Liver (tissue), 10 donors: ENCODE measurements at places on chromosomes 11 and 22.

- DNase-seq: no peak
These were observed 58.4 kb downstream of the PPFIBP2 start for GRCh38 chr11:7572001-7572712.

DNA sequence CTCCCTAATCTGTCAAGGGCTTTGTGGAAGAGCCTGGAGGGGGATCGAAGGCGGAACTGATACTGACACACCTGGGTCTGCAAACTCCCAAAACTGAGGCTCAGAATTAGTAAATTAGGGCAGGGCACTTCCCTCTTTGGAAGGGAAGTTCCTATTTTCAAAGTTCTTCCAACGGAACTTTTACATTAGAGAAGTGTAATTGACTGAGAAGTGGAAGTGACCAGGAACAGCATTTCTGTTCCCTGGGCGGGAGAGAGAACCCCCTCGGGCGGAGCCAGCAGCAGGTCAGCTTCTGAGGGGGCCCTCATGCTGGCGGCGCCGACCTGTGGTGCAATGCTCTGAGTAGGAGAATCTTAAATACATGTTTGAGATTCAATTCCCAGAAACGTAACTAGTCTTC lies 1.1 kb upstream of the CBL start:
- no peak for DNase-seq

GRCh38 chr11:34633640-34633989 lies 12.7 kb downstream of the EHF start:
- no peak for DNase-seq

- DNase-seq: no peak
These were observed 26.0 kb downstream of the NEAT1 start for GRCh38 chr11:65448418-65449105.
